ENCODE measurements at places on chromosomes 5 and 9.

DNA sequence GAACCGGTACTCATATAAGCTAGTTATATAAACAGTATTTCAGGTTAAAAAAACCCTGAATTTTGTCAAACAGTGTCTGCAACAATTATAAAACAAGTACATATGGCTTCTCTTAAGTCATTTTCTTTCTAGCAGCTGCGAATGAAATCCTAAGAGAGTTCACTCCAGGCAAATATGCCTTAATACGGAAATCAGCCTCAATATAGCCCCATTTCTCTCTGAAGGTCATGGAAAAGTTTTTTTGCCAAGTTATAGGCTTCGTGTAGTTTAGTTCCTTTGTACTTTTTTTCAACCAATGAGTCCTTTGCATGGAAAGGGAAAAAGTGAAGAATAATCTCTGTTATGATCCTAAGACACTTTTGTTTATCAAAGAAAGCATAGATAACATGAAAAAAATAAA, 848.0 kb upstream of the ACO1 start:
- no peak for DNase-seq

- no peak for DNase-seq
Measured at GRCh38 chr5:68193481-68194036, 22.0 kb upstream of the PIK3R1 start.

- no peak for DNase-seq
Measured at GRCh38 chr5:32092938-32093812, 80.9 kb downstream of the GOLPH3 start.

- DNase-seq = no peak
Measured at GRCh38 chr9:129131300-129132145, 20.3 kb downstream of the PTPA start.

DNA sequence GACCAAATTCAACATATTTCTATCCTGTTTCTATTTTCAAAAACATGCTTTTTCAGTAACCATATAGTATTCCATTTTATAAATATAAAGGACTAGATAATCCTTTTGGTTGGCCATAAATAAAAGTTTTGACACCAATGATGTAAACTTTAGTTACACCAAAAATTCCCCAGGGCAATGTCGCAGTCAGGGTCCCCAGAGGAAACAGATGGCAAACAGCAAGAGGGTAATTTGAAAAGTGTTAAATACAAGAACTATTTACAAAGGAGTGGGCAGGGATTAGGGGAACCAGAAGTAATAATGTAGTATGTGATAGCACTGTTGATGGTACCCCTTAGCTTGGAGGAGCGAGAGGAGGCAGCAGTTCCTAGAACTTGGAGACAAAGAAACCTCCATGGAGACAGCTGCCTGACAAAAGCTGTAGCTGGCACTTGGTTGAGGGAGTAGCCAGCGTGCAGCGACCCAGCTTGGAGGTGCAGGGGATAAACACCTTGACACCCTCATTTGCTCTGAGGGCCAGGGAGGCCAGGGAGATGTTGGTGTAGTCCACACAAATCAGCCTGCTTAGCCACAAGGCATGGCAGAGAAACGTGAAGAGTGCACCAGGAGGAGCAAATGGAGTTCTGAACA, 18.3 kb upstream of the MSANTD3 start:
- no peak for DNase-seq

DNA sequence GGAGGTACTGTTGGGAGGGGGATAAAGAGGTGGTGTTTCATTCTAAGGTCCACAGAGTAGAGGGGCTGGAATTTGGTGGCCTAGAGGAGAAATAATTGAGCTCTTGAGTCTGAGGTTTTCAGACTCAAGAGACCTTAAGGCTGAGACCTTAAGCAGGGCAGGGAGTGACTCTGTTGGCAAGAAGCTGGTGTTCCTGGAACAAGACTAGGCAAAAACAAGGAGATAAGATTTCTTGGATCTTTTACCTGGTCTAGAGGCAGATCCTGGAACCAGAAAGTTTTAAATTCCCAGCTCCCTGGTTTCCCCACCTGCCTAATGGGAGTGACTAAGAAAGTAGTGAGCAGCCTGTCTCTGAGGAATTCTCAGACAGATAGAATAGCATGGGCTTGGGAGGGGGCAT, 4.1 kb upstream of the CCL21 start:
- no peak for DNase-seq

Data from brain pericyte (primary cell).